Kidney (tissue), 22 donors: ENCODE measurements at places on chromosomes 7 and 10. TPM values are rescaled to one million over a fixed set of nuclear protein-coding genes. Genes with fewer than 3 reads are reported as not detected.

PHYHIPL gene
- 19.2 TPM for polyA plus RNA-seq

- H3K27me3 ChIP-seq: no peaks in the 10 kb centered on the region
- H3K4me1 ChIP-seq: peaks cover 7% of the 10 kb centered on the region
- no peak overlapping the region for H3K27ac ChIP-seq
- no peaks in the 10 kb centered on the region for H3K36me3 ChIP-seq
- no peak for DNase-seq
These were observed 182.9 kb downstream of the PFKFB3 start for GRCh38 chr10:6385665-6386064.

- H3K27ac ChIP-seq: no peak overlapping the region
- DNase-seq: no peak
- H3K36me3 ChIP-seq: no peaks in the 10 kb centered on the region
- H3K4me1 ChIP-seq: no peaks in the 10 kb centered on the region
These were observed 186.4 kb downstream of the PDE1C start for GRCh38 chr7:31883761-31884164.

GRCh38 chr10:100338434-100339036, 8.5 kb upstream of the SCD start:
- peak; percentile 81 for DNase-seq
- H3K4me1 ChIP-seq: no peaks in the 10 kb centered on the region
- no peaks in the 10 kb centered on the region for H3K27me3 ChIP-seq
- no peak overlapping the region for H3K27ac ChIP-seq
- H3K36me3 ChIP-seq: no peaks in the 10 kb centered on the region

WNT8B gene
- 0.60 TPM for polyA plus RNA-seq

DNA sequence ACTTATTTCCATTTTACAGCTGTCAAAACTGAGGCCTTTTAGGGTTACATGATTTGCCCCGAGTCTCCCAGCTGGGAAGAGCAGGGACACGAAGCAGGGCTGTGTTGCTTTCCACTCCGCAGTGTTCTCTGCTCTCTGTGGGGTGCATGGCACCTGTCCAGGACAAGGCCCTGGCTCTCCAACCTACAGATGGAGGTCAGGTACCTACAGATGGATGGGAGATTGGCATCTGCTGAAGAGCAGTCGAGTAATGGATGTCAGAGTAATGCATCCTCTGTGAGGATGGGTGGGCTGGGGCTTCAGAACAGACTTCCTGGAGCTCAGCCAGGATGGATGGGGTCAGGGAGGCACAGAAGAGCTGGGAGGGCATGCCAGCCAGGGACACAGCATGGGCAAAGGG, 85.0 kb downstream of the EMX2 start:
- DNase-seq: no peak
- no peaks in the 10 kb centered on the region for H3K36me3 ChIP-seq
- H3K4me1 ChIP-seq: no peaks in the 10 kb centered on the region
- H3K27me3 ChIP-seq: no peaks in the 10 kb centered on the region
- no peak overlapping the region for H3K4me3 ChIP-seq

DNA sequence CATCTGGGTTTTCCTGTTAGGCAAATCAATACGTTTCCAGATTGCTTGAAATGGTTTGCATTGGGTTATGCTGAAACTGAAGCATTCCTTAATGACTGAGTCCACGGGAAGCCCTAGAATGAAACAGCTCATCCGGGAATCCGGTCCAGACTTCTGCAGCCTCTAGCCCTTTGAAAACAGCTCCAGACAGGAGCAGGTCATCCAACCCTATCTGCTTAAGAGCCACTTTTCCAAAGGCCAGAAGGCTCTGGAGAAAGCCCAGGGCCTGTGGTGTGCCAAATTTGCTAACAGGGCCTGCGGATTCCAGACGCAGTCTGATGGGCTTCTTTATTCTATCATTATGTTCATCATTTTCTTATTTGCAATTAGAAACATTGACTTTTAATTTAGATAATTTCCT, 265.4 kb downstream of the SKIDA1 start:
- no peak overlapping the region for H3K4me3 ChIP-seq
- H3K27me3 ChIP-seq: no peaks in the 10 kb centered on the region
- H3K27ac ChIP-seq: no peak overlapping the region
- no peaks in the 10 kb centered on the region for H3K36me3 ChIP-seq

GRCh38 chr7:99061001-99061776, 82.7 kb downstream of the SMURF1 start:
- H3K27me3 ChIP-seq: no peaks in the 10 kb centered on the region
- no peak for DNase-seq
- H3K36me3 ChIP-seq: peaks cover 3% of the 10 kb centered on the region
- H3K4me3 ChIP-seq: no peak overlapping the region

- DNase-seq: no peak
- H3K27ac ChIP-seq: no peak overlapping the region
- H3K36me3 ChIP-seq: no peaks in the 10 kb centered on the region
- no peak overlapping the region for H3K4me3 ChIP-seq
These were observed 43.9 kb upstream of the GRB10 start for GRCh38 chr7:50826371-50827172.

DNA sequence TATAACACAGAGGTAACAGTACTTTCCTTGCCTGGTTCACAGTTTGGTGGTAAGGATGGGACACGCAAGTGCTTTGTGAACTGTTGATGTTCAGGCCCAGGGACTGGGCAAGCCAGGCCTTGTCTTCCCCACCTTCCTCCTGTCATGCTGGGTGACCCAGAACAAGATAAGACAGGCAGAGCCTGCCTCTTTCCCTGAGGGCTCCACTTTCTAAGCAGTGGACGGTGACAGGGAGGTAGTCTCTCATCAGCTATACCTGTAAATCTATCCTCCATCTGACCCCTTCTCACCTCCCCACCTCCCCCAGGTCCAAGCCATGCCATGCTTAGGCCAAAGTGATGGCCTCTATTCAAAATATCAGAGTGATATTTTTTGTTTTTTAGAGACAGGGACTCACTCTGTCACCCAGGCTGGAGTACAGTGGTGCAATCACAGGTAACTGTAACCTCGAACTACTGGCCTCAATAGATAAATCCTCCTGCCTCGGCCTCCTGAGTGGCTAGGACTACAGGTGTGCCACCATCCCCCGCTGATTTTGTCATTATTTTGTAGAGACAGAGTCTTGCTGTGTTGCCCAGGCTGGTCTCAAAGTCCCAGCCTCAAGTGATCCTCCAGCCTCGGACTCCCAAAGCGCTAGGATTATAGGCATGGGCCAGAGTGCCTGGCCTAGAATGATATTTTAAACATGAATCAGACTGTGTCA, 42.8 kb downstream of the PDLIM1 start:
- H3K4me1 ChIP-seq: no peaks in the 10 kb centered on the region
- peaks cover 8% of the 10 kb centered on the region for H3K36me3 ChIP-seq
- DNase-seq: no peak
- no peak overlapping the region for H3K27ac ChIP-seq
- H3K4me3 ChIP-seq: no peak overlapping the region

GRCh38 chr10:101250136-101250535, 20.9 kb upstream of the LBX1 start:
- peaks cover 20% of the 10 kb centered on the region for H3K27me3 ChIP-seq
- H3K36me3 ChIP-seq: no peaks in the 10 kb centered on the region
- H3K27ac ChIP-seq: no peak overlapping the region

DNA sequence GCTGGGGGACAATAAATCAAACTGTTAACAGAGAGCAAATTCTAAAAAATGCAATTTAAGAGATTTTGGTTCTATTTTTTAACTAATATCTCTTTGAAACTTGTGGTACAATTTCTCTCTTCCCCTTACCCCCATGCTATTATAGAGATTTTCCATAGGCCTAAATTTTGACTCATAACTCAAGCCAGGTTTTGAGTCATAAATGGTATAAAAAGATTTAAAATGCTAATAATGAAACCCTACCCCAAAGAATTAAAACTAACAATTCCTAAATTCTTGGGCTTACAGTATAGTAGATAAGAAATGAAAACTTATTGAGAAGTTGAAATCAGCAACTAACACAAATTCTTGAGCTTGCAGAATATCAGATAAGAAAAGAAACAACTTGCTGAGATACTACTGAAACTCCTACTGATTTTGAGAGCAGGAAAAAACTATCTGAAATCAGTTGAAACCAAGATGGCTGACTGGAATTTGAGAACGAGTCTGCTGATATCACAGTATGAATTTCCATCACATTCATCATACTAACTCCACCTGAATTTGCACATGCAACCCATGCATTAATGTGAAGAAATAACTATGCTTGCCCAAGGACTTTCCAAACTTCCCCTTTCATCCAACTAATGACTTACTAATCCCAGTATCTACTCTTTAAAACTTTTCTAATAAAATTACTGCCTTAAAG, 36.3 kb downstream of the POT1 start:
- no peak overlapping the region for H3K4me3 ChIP-seq
- H3K4me1 ChIP-seq: no peaks in the 10 kb centered on the region
- no peaks in the 10 kb centered on the region for H3K36me3 ChIP-seq
- H3K27me3 ChIP-seq: no peaks in the 10 kb centered on the region
- H3K27ac ChIP-seq: no peak overlapping the region
- no peak for DNase-seq

DNA sequence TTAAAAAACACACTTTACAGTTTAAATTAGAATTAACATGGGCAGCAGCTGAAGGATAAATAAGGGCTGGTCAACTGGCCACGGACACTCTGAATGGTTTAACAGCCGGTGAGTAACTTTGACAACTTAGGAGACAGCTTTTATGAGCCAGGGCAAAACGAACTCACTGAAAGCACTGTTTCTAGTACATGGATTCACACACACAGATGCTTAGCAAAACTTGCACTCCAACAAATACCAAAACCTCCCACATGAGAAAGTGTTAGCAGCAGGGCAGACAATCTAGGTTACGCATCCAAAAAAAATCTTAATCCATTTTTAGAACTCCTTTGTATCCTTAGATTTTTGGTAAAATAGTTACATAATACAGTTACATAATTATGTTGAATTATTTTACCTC, 486.4 kb downstream of the PHTF2 start:
- no peak for DNase-seq
- no peaks in the 10 kb centered on the region for H3K27me3 ChIP-seq
- H3K36me3 ChIP-seq: no peaks in the 10 kb centered on the region
- H3K4me1 ChIP-seq: no peaks in the 10 kb centered on the region
- no peak overlapping the region for H3K27ac ChIP-seq

- no peaks in the 10 kb centered on the region for H3K4me1 ChIP-seq
- H3K27ac ChIP-seq: no peak overlapping the region
- DNase-seq: no peak
- no peak overlapping the region for H3K4me3 ChIP-seq
These were observed 227.9 kb upstream of the PRSS58 start for GRCh38 chr7:142485617-142486226.

PON3 gene
- polyA plus RNA-seq: 1.9 TPM

GRCh38 chr7:37462138-37462537, 13.5 kb upstream of the ELMO1 start:
- no peaks in the 10 kb centered on the region for H3K27me3 ChIP-seq
- no peaks in the 10 kb centered on the region for H3K4me1 ChIP-seq
- no peak for DNase-seq
- no peak overlapping the region for H3K4me3 ChIP-seq
- no peak overlapping the region for H3K27ac ChIP-seq

MKX gene
- polyA plus RNA-seq: not detected

GRCh38 chr10:79326361-79327089, 20.7 kb upstream of the PPIF start:
- no peaks in the 10 kb centered on the region for H3K36me3 ChIP-seq
- no peaks in the 10 kb centered on the region for H3K4me1 ChIP-seq
- no peak for DNase-seq

HOXA1 gene
- 1.1 TPM for polyA plus RNA-seq

GRCh38 chr7:70390251-70390650, 741.7 kb upstream of the GALNT17 start:
- H3K27me3 ChIP-seq: no peaks in the 10 kb centered on the region
- H3K27ac ChIP-seq: no peak overlapping the region
- H3K4me1 ChIP-seq: no peaks in the 10 kb centered on the region
- H3K36me3 ChIP-seq: no peaks in the 10 kb centered on the region
- no peak for DNase-seq

DNA sequence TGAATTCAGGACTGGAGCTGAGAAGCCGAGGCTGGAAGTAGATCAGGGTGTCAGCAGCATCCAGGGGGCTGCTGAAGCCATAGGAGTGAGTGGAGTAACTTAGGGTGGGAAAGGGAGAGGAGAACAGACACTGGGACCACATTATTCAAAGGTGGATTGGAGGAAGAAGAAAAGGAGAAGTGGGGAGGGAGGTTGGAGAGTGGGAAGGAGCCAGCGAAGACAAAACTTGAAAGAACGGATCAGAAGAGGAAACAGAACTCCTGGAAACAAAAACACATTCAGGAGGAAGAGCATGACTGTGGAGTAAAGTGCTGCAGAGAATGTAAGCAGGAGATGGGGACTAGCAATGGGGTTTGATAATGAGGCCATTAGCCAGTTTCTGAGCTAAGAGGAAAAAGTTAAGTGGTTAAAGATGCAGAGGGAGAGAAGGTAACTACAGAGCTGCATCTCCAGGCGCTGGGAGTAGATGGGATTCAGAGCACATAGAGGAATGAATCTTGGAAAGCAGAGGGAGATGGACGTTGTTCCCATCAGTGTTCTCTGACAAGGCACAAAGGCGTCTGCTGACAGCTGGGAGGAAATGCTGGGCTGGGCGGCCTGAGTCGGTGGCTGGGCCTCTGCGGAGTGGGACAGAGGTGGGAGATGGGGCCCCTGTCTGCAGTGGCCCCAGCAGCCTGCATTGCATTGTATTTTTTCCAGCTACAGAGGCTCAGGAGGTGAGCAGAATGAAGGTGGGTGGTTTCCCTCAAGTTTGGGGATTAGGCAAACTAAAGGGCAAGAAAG, 63.1 kb upstream of the LEP start:
- DNase-seq: no peak
- no peak overlapping the region for H3K27ac ChIP-seq
- no peaks in the 10 kb centered on the region for H3K4me1 ChIP-seq
- H3K36me3 ChIP-seq: no peaks in the 10 kb centered on the region
- H3K4me3 ChIP-seq: no peak overlapping the region

DNA sequence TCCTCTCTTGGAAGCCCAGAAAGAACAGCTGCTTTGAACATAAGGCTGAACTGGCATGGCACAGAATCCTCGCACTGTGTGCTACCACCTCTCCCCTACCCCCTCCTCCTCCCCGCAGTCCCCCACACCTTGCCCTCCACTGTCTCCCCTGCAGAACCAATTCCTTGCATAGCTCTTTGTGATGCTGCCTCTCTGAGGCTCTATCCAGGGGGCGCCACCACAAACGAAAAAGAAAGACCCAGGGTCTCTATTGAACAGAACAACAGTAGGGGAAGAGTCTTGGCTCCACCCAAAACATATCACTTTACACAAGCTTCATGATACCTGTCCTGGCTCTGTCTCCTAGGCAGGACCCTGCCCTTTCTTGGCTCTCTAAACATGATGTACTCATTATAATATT, 26.2 kb upstream of the EBLN1 start:
- H3K4me3 ChIP-seq: no peak overlapping the region
- no peak overlapping the region for H3K27ac ChIP-seq
- DNase-seq: no peak
- no peaks in the 10 kb centered on the region for H3K27me3 ChIP-seq
- H3K36me3 ChIP-seq: no peaks in the 10 kb centered on the region
- H3K4me1 ChIP-seq: no peaks in the 10 kb centered on the region
